ENCODE measurements at places on chromosomes 5 and 9.

DNA sequence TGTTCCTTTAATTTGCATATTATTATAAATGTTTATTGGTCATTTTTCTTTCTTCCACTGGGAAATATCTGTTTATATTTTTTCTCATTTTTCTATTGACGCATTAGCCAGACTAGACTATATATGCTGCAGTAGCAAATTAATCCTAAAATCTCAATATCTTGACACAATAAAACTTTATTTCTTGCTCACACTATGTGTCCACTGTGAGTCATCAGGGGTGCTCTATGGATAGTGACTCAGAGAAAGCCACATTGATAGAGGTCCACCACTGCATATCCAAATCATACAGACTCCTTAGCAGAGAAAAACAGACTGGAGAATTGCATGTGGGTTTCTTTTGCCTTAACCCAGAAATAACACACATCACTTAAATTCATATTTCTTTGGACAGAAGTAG is 20.8 kb downstream of the OR1L3 start:
- DNase-seq = no peak

DNA sequence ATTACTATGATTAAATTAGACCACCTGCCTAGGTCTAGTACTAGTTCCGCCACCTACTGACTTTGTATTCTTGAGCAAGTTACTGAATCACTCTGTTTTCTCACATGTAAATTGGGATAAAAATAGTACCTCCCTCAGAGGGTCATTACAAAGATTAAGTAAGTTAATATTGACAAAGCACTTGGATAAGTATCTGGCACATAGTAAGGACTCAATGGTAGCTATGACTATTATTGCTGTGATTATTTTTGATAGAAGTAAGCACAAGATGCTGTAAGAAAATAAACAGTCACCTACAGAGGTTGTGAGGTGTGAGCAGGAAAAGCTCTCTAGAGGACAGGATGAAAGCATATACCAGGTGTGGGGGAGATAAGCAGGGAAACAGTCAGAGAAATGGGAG is 173.1 kb upstream of the PAPPA start:
- no peak for DNase-seq

DNA sequence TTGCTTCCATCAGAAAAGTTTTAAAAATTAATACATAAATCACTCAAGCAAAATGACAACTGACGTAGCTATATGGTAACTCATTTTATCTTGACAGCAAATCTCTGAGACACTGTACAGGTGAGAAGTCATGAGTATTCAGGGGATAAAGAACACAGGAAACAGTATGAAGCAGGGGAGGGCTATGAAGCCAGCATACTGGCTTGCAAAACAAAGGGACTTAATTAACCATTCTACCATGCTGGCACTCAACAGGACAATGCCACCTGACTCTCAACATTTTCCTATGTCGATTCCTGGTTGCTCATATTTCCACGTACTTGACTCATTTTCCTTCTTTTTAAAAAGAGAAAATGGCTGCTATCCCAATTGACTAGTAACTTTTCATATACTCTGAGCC is 151.4 kb upstream of the RETREG1 start:
- no peak for DNase-seq

- DNase-seq = no peak
Measured at GRCh38 chr5:124515497-124516245, 230.8 kb downstream of the ZNF608 start.

DNA sequence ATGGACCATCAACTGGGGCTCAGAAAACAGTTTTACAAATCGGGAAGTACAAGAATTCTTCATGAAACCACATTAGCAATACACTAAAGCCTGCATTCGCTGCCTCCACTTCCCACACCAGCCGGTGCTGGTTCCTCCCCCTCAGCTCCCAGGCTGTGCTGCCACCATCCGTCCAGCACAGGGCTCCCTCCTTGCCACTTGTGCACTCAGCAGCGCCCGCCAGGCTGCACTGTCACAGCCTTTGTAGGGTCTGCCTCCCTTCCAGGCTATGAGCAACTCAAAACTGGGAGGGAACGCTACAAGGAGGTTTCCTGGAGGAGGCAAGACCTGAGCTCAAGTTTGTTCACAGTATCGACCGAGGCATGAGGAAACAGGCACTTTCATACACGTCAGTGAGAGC is 7.7 kb downstream of the MAPK9 start:
- DNase-seq = no peak

DNA sequence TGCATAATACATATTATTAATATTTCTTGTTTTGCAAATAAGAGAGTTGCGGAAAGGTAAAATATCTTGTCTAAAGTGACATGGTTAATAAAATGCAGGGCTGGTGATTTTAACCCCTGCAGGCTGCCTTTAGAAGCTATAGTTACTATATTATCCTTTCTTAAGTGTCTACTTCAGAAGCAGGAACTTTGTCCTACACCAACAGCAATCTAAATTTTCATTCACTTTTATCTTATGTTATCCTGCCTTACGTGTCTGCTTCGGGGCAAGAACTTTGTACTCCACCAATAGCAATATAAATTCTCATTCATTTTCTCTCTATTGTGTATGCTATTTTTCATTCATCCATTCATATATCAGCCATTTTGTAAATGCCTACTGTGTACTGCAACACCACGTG is 719.5 kb downstream of the TLR4 start:
- DNase-seq = no peak

- DNase-seq = no peak
Measured at GRCh38 chr9:71506821-71507220, 261.5 kb downstream of the CEMIP2 start.
